ENCODE measurements at places on chromosomes 5 and 9. TPM values are rescaled to one million over a fixed set of nuclear protein-coding genes. Genes with fewer than 3 reads are reported as not detected.

Gene LECT2
- total RNA-seq = not detected

Gene MZB1
- total RNA-seq = not detected

Gene PGM5
- total RNA-seq = 0.91 TPM

Gene ARL10
- total RNA-seq = 9.1 TPM

Gene TMEM141
- 37.4 TPM for total RNA-seq

Gene IL7R
- total RNA-seq = 75.0 TPM

Gene FBP2
- total RNA-seq = not detected

Gene CCL27
- total RNA-seq = not detected

Gene SOHLH1
- total RNA-seq = not detected

Gene PDE6A
- not detected for total RNA-seq

Gene DRD1
- not detected for total RNA-seq

Gene RPL7A
- total RNA-seq = 1,759 TPM

Gene ELAVL2
- total RNA-seq = not detected

Gene TMCO6
- 26.5 TPM for total RNA-seq

Gene CAAP1
- total RNA-seq = 20.3 TPM

Gene SPINK7
- total RNA-seq = not detected

Gene PCDHA9
- 0.26 TPM for total RNA-seq

Gene IFT74
- total RNA-seq = 26.1 TPM
